Astrocyte (in vitro differentiated cells and primary cell): ENCODE measurements at places on chromosomes 1 and 21.
A peak's percentile ranks its signal among the peaks of the same experiment; 100 is the strongest.

DNA sequence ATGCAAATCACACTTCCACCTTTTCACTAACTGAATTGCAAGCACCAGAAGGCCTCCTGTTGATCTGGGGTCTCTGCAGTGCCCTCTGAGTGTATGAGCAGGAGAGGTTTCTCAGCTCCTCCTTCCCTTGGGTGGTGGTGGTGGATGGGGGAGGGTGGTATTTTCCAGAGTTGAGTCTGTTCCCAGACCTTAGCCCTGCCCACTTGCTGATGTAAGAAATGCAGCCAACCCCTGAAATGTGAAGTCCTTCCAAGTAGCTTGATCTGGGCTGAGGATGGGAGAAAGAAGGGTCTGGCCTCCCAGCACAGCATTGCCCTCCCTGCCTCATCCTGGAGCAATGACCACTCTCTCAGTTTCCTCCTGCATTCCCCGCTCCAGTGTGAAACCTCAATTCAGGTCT, 6.3 kb upstream of the FOXD2 start:
- DNase-seq: peak; percentile 36

GRCh38 chr1:184789884-184790283, 35.2 kb upstream of the EDEM3 start:
- no peak for DNase-seq

GRCh38 chr1:172609528-172609927, 49.4 kb upstream of the FASLG start:
- DNase-seq: no peak

DNA sequence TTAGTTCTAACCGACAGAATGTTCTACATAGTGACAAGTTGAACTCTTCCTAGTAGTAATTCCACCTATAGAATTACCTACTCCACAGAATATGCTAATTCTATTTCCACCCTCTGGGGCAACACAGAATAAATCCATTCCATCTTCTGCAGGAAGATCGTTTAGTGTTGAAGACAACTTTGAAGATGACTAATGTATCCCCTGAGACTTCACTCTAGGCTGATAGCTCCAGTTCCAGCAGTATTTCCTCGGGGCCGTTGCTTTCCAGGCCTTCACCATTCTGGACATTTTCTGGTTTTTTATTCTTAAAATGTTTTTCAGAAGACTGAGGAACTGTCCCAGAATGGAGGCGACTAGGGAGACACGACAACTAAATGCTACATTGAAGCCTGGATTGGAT, 61.0 kb upstream of the CSF1 start:
- DNase-seq: no peak

- DNase-seq: no peak
These were observed 39.8 kb upstream of the KIAA0040 start for GRCh38 chr1:175232335-175232734.

DNA sequence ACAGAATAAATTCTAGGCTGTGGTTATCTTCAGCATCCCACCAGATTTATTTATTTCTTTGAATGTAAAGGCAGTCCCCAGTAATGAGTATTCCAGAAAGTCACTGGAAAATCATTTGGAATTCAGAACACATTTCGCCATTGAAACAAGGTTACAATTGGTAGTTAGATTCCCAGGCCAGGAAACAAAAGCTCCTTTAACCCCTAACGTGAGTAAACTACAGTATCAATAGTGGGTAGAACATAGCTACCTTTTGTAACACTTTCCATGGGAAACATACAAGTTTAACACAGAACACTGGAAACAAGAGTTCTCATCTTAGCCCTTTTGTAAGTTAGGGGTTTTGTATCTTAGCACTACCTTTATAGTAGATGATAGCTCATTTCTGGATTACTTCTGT, 53.4 kb upstream of the BMP8A start:
- DNase-seq: no peak

- no peak for DNase-seq
These were observed 56.9 kb downstream of the KRTAP19-8 start for GRCh38 chr21:30981403-30981802.

DNA sequence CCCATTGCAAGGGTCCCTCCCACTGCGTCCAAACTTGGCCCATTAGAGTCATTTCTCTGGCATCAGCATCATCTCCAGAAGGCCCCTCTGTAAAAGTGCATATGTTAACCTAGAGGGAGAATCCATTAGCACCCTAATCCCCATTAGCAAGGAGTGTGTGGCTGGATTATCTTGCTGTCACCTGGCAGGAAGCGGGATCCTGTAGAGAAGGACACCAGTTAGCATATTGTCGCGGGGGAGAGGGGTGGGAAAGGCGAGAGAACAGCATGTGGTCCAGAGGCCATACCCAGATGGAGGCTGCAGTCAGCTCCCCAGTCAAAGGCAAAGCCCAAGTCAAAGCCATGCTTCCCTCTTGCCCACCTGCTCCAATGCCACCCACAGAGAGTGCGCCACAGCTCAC, 64.0 kb downstream of the OLIG1 start:
- no peak for DNase-seq

- no peak for DNase-seq
These were observed 61.2 kb downstream of the DNM3 start for GRCh38 chr1:171902527-171902926.

DNA sequence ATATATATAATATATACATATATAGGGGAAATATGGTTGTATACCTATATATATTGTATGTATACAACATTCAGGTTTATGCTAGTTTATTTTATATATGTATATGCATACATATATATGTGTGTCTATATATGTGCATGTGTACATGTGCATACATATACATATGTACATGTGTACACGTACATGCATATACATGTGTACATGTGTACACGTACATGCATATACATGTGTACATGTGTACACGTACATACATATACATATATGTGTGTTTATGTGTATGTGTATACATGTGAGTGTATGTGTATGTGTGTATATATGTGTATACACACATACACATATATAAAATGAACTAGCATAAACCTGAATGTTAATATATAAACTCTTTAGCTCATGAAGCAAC, 220.9 kb downstream of the FAF1 start:
- no peak for DNase-seq

GRCh38 chr21:32336711-32337110, 38.1 kb downstream of the MRAP start:
- peak; percentile 49 for DNase-seq

- peak; percentile 42 for DNase-seq
These were observed 9.2 kb upstream of the EVA1C start for GRCh38 chr21:32403201-32403777.

DNA sequence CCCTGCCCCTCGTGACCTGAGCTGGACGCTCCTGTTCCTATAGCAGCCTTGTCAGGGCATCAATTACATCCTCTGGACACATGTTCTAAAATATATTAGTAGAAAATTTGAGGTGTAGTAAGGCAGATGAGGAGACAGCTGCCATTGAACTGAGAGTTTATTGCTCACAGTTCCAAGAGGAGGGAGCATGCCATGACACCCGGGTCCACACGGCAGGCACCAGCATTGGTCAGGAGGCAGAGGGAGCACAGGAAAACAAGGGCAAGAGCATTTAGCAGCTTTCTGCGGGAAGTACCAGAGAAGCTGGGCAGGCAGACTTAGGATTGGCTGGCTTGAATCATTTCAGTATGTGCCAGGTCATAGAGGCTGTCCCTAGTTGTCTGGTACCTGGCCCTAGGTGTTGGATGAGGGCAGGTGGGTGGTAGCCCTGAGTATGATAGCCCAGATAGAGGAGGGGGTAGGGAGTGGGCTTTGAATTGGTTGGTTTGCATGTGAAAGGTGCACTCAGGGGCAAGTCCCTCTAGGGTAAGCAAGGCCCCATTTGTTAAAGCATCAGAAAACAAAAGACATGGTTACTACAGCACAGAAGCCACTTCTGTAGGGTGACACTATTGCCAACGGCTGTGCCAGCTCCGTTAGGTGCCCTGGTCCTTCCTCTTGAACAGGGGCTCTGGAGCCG, 223.6 kb upstream of the RAB4A start:
- DNase-seq: no peak

DNA sequence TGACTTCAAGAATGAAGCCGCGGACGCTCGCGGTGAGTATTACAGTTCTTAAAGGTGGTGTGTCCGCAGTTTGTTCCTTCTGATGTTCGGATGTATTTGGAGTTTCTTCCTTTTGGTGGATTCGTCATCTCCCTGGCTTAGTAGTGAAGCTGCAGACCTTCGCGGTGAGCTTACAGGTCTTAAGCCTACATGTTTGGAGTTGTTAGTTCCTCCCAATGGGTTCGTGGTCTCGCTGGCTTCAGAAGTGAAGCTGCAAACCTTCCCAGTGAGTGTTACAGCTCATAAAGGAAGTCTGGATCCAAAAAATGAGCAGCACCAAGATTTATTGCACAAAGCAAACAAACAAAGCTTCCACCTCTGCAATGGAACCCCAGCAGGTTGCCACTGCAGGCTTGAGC, 14.7 kb downstream of the LDLRAD1 start:
- DNase-seq: no peak

DNA sequence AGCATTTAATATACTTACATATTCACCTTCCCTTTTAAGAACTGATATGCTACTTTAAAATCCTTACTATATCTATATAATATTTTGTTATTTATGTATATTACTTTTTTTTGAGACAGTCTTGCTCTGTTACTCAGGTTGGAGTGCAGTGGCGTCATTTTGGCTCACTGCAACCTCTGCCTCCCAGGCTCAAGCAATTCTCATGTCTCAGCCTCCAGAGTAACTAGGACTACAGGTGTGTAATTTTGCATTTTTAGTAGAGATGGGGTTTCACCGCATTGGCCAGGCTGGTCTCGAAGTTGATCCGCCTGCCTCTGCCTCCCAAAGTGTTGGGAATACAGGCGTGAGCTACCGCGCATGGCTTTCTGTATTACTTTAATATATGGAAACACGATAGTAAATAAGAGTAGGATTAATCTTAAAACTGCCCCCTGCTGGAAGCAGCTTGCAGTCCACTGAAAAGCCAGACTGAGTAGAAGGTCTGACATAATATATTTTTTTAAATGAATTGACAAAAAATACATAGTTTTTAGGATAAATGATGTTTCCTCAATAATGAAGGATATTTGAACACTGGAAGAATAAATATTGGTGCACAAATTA, 24.4 kb downstream of the RCAN3 start:
- no peak for DNase-seq

DNA sequence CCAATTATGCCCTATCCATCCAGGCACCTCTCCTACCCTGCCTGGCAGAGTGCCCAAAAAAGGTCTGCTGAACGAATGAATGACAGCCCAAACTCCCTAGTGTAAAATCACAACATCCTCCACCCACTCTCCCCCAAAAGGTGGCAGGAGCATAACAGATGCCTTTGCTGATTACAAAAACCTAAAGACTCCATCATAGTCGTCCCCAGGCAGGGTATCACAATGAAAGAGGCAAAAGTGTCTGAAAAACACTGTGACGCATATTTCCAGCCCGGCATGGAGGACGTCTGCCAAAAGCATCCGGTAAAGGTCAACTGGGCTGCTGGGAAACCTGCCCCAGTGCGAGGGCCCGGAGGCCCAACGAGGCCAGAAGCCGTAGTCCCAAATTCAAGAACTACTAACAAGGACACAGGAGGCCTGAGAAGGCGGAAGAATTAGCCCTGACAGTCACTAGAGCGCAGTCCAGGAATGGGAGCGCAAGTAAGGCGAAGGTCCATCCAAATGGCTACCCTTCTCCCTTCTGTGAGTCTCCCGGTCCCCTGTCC, 576 bp downstream of the SMIM12 start:
- peak; percentile 16 for DNase-seq

- DNase-seq: no peak
These were observed 372.0 kb downstream of the RPS6KC1 start for GRCh38 chr1:213423041-213423440.

GRCh38 chr1:172742599-172743500, 83.9 kb downstream of the FASLG start:
- no peak for DNase-seq

DNA sequence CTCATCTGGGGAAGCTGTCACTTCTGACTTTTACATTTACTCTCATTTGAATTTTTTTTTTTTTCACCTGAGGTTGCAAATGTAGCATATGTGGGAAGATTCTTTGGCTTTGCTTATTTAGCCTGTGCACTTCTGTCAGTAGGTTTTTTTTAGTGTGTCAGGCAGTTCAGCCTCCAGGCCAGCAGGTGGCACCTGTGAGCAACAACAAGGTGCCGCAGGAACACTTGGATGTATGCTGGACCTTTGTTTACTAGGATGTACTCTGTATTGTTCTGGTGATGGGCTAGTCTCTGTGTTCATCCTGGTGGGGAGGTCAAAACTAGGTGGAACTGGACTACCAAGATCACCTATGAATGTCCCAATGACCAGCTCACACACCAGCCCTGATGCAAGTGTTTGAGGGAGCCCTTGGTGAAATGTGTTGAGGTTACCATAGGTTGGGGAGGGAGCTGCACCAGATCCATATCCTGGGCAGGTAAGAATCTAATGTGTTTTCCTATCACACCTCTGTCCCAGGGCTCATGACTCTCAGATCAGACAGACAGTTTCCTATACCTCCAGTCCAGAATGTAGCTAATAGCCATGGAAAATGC, 618.2 kb downstream of the BRINP3 start:
- DNase-seq: no peak

DNA sequence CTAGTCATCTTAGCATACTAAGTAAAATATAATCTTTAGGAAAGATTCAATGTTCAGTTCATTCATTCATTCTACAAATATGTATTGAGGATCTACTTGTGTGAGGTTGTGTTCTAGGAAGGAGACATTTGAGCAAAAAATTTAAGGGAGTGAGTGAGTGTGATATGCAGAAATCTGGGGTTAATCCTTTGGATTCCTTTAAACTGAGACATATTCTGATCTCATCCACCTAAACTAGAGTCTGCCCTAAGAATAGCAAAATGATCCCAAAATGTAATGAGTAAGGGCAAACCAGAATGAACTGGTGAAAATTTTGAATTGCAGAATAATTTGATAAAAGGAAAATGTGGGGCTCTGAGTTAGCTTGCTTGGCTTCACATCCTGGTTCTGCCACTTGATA, 8.6 kb downstream of the UBE2U start:
- DNase-seq: peak; percentile 82

DNA sequence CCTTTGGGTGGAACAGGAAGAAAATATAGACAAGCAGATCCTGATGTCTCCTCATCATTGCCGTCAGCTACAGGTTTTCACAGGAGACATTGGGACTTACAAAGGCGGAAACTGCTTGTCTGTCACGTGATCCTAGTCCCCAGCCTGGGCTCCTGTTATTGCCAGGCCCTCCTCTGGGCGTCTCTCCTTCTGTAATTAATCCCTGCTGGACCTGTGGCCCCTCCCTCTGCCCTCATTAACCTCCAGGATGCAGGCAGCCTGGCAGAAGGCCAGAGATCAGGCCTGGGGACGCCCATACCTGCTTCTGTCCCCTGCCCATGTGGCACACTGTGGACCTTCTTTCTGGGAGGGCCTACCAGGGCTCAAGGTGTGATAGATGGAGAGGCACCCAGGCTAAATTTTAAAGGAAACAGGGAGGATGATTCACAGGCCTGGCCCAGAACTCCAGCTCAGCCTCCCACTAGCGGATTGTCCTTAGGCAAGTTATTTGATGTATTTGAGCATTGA, 2.4 kb downstream of the S100A5 start:
- no peak for DNase-seq

DNA sequence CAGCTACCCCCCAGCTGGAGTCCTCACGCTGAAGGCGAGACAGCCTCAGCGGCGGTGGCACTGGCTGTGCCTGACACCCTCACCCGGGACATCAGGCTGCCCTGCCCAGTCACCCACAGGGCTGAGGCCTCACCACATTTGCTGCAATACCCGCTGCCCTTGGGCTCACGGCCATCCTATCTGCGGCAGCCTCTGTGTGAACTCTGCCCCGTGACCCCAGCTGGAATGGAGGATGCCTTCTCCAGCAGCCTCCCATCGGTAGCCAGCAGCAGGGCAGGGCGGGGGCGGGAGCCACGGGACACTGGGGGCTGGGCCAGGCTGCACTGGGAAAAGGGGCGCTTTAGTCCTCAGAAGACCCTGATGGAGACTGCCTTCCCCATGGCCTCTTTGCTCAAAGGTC, 112.4 kb upstream of the ZBTB40 start:
- no peak for DNase-seq

- DNase-seq: peak; percentile 37
These were observed 218.3 kb upstream of the SGIP1 start for GRCh38 chr1:66315671-66316070.
